ENCODE measurements at places on chromosomes 5 and 9. TPM values are rescaled to one million over a fixed set of nuclear protein-coding genes. Genes with fewer than 3 reads are reported as not detected.

GRCh38 chr5:66553916-66554575 lies 42.1 kb upstream of the MAST4 start:
- DNase-seq: no peak

Gene FGFR4
- total RNA-seq: 0.90 TPM

DNA sequence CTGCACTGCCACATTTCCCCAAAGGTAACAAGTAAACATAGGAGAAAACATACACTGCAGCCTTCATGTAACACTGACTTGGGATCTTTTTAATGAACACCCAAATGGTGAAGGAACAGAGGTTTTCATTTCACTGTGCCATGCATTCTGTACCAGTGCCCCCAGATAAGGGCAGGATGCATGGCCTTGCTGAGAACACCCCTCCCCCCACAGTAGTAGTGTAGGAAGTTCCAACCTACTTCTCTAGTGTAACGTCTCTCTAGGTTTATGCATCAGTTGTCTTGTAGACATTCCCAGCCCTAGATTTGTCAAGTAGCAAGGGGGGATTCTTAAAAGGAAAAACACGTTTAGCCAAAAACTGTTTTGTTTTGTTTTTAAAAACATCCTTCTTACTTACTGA lies 29.9 kb downstream of the MAP3K1 start:
- DNase-seq: no peak

- DNase-seq: peak; percentile 36
Observed at GRCh38 chr5:101543780-101544179, 640.7 kb upstream of the ST8SIA4 start.

DNA sequence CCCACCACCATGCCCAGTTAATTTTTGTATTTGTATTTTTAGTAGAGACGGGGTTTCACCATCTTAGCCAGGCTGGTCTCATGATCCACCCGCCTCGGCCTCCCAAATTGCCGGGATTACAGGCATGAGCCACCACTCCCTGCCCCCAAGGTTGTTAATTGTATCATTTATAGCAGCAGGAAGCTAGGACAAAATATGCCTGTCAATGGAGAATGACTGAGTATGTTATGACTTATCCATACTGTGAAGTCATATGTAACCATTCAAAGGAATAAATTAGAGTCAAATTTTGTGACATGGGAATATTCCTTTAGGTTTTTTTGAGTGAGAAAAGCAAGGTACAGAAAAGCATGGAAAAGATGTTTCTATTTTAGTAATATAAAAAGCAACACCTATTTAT lies 3.9 kb upstream of the DAB2 start:
- DNase-seq: no peak

DNA sequence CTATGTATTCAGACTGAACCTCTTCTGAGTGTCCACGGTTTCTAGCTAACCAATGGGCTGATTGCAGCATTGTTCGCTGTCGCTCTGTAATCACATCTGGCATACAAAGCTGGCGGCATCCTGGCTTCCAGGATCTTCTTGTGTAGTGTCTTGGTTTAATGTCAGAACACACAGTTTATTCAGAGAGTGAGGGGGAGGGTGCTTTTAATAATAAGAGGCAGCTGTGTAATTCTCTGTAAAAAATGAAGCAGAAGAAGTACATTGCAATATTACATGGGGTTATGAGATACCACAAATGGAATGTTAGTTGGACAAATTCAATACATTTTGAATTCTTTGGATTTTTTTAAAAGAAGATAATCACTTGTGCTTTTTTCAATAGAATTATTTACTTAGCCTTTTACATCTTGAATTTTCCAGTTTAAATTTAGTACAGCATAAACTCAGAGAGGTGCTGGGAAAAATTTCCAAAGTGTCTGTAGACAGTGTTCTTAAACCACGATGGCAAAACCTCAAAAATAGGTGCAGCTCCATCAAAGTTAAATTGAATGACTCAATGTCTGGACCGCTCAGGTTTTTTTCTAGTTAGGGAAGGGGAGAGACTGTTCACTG lies 206.0 kb downstream of the PCSK1 start:
- DNase-seq: peak; percentile 97

Gene GLRA1
- total RNA-seq: not detected

- DNase-seq: no peak
Observed at GRCh38 chr5:112696786-112697185, 40.9 kb upstream of the APC start.

Gene CKMT2
- 0.28 TPM for total RNA-seq

Data from IMR-90 (cell line).